ENCODE measurements at places on chromosomes 13 and 19.

DNA sequence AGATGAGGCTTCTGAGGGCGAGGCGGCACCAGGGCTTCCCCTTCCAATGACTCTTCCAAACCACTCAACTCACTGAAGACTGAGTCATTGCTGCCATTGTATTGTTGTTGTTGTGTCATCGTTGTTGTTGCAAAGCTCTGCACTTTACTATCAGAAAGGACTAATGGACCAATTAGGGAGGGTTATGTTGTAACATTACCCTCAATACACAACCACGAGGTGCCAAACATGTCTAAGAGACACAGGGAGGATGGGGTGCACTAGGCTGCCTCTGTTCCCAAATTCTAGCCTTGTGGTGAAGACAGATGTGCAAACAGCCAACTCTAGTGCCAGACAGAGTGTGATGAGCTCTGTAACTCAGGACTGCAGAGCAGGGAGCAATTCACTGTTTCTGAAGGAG lies 1075.2 kb downstream of the UQCRFS1 start:
- DNase-seq = no peak

DNA sequence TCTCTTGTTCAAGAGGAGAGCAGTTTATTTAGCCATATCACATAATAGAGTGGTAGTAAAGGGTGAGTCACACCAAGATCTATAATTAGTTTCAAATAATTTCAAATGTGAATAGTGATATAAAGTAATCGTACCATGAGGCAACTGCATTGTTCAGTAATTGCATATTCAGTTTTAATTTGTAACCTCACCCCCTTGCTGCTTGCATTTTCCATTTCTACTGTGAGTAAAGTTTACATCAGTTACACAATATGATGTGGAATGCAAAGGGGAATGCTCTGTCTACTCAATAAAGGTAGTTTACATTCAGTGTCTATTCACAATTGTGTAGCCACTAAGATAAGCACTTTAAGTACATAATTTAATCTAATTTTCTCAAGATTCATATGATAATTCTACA lies 1695.7 kb upstream of the SPRY2 start:
- no peak for DNase-seq

GRCh38 chr13:57583529-57583928 lies 48.0 kb upstream of the PCDH17 start:
- no peak for DNase-seq

DNA sequence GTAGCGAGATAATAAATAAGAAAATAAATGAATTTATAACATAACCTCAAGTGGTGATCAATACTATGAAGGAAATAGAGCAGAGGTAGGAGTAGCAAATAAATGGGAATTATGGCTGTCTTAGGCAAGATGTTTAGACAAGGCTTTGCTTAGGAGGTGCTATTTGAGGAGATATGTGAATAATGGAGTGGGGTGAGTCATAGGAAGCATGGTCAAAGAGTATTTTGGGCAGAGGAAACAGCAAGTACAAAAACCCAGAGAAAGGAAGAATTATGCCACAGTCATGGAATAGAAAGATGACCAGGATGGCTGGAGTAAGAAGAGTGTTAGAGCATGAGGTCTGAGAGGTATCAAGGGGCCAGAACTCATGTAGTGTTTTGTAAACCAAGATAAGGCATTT lies 33.6 kb upstream of the LPAR6 start:
- DNase-seq = no peak

DNA sequence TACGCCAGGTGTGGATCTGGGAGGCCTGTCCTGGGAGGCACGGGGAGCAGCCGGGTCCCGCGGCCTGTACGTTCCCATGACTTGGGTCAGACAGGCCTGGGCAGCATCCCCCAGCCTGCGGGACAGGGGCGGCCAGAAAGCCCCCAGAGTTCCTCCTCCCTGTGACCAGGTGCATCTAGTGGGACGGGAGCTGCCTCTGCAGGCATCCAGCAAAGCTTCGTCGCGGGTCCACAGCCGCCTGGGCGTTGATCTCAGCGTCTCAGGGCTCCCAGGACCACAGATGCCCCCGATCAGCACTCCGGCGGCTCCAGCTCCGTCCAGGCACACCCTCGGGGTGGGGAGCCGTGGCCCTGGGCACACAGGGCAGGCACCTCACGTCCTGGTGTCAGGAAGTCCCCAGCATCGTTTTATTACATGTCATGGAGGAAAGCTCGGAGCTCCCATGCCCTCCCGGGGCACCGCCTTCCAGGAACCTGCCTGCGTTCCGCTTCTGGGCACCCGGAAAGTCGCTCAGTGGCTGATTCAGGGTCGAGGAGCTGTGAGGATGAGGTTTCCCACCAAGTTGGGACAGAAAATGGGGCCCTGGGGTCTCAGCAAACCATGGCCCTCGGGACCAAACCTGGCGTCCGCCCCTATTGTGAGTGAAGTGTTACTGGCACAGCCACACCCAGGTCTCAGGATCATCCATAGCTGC lies 1.5 kb upstream of the GZMM start:
- DNase-seq = no peak

DNA sequence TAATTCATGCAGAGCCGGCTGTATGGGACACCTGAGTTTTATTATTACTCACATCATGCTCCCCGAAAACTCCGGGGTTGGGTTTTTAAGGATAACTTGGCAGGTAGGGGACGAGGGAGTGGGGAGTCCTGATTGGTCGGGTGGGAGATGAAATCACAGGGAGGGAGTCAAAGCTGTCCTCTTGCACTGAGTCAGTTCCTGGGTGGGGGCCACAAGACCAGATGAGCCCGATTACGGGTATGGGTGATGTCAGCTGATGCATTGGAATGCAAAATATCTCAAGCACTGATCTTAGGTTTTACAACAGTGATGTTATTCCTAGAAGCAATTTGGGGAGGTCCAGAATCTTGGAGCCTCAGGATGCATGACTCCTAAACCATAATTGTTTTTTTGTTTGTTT lies 18.6 kb upstream of the COG3 start:
- no peak for DNase-seq

DNA sequence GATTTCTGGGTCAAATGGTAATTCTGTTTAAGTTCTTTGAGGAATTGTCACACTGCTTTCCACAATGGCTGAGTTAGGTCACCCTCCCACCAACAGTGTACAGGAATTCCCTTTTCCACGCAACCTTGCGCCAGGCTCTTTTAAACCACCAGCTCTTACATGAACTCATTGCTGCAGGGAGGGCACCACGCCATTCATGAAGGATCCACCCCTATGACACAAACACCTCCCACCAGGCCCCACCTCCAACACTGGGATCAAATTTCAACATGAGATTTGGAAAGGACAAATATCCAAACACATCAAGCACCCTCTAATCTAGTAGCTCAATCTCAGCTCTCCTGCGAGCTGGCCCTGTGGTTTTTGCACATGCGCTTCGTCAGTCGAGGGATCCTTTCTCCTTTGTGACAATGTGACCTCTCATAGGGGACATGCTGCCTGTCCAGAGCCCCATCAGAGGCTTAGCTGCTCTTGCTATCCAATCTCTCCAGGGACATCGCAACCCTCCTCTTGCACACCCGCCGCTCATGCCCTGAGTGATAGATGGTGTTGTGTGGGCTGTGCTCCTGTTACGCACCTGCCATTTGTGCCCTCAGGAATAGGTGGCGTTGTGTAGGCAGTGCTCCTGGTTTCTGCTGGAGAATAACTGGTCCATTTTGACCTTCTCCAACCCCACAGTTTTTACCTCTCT lies 328.0 kb downstream of the UQCRFS1 start:
- peak; percentile 49 for DNase-seq

DNA sequence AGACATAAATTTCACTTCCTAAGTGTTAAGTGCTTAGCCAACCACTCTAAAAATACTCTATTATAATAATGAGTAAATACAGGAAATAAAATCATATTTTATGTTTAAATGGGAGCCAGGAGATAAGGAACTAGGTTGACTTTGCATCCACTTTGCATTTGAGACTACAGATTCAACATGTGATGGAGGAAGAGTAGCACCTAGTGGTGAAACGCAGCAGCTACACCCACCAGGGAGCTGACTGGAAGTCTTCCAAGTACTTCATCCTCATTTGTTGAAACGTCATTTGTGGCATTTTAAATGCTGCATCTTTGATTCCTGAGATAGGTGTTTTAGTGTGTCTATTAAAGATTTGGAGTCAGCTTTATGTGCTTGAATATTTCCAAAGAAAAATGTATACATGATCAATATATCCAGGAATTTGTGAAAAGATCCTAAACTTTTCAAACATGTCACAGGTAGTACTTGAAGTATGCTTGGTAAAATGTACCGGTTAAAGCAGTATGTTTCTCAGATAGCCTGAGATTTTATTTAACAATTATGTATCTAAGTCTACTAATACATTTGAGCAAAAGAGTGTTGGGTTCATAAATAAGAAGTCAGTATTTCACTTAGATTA lies 17.4 kb upstream of the KCTD12 start:
- peak; percentile 56 for DNase-seq

DNA sequence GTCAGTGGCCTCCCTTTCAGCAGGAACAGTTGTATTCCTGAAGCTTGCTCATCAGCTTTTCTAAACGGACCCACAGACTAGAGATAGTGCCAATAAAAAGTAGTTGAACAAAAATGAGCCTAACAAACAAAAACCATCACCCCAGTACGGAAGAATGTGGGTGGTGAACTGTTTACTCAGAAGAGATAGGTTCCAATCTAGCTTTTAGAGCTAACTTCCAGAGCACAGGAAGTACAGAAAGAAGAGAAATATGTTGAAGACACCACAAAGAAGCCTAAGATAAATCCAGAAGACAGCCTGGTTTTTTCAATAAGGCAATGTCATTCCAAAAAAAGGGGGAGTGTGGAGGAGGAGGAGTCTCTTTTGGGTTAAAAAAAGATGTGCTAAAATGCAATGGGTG lies 2.8 kb upstream of the LMO7 start:
- DNase-seq = no peak

DNA sequence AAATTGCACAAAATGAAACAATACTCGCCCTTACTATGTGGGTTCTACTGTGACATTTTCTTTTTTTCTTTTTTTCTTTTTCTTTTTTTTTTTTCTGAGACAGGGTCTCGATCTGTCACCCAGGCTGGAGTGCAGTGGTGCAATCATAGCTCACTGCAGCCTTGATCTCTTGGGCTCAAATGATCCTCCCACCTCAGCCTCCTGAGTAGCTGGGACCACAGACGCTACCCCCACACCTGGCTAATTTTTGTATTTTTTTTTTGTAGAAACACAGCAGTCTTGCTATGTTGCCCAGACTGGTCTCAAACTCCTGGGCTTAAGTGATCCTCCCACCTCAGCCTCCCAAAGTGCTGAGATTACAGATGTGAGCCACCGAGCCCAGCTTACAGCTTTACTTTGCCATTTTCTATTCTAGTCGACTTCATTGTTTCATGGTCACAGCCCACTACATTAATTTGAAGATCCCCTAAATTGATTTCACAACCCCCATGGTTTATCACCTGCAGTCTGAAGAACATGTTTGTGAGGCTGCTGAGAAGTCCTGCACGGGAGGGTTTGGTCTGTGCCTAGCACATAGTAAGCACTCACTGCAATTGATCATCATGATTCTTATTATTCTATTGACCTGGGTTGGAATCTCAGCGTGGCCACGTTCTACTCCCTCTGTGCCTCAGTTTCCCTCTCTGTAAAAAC lies 3.8 kb downstream of the BCL3 start:
- DNase-seq = no peak

GRCh38 chr19:581399-582111 lies 8.1 kb upstream of the HCN2 start:
- peak; percentile 58 for DNase-seq

- DNase-seq = no peak
Observed at GRCh38 chr19:55131421-55131820, 14.0 kb upstream of the PPP1R12C start.

DNA sequence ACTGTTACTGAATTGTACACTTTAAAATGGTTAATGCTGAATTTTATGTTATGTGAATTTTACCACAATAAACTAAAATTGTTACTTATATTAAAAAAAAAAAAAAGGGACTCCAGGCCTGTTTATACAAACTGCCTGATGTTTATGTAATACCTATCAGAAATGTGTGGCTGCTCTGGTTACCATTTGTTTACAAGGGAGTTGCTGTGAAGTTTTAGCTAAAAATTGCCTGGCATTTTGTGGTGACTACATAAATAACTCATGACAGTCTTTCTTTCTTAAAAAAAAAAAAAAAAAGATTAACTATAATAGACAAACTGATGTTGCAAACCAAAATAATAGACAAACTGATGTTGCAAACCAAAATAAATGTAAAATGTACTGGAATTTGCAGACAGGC lies 71.8 kb downstream of the CDADC1 start:
- DNase-seq = no peak
